GM10248 (cell line): ENCODE measurements at places on chromosomes 1 and 21.

- DNase-seq, result no peak
These were observed 16.0 kb upstream of the STUM start for GRCh38 chr1:226532553-226532952.

DNA sequence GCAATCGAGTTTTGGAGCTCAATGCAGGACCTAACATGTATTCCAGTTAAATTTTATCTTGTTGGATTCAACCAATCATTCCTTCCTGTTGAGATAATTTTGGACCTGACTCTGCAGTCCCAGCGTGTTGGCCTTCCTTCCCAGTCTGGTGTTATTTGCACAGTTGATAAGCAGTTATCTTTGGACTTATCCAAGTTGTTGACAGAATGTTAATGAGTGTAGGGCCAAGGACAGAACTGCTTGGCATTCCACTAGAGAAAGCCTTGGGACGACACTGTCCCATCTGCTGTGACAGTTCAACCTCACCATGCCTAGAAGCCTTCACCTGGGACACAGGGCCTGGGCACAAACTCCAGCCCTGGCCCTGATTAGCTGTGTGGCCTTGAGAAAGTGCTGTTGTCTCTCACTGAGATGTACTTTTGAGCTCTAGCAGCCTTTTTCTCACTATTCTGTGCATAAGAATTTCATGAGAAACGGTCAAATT lies 104.1 kb upstream of the SLC25A33 start:
- no peak for DNase-seq

DNA sequence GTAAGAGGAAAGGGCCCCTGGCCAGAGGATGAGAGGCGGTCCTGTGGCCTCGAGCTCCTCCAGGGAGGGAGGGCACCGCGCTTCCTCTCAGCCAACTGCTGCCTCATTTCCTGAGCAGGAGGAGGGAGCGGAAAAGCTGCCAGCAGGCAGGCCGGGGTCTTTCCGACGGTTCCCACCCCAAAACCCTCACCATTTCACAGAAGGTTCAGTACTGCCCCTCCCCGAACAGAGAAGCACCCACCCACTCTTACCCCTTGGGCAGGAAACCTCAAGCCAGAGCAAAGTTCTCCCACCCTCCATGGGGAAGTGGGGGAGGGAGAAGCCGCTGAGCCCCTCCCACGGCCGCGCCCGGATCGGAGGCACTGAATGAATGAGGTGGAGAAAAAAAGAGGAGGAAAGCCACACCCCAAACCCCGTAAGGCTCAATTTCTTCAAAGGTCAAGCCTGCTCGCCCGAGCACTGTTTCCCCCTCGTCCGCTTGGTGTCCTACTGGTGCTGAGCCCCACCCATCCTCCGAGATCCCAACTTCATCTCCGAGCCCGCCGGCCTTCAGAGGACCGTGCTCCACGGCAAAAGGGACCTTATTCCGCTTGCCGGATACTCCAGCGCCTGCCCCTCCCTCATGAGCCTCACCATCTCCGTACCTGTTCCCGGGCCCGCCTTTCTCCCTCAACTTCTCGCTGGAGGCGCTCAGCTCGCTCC lies 9.4 kb downstream of the TPM3 start:
- DNase-seq, result peak; percentile 83

GRCh38 chr1:16073490-16074119 lies at the start of gene FAM131C:
Gene FAM131C (minus strand): TSS chr1:16073651. CDS start chr1:16073442, 209 bp downstream.
- peak; percentile 75 for DNase-seq

GRCh38 chr1:23530747-23531561 lies at the start of gene E2F2:
Gene E2F2 (minus strand): TSS chr1:23531233. CDS start chr1:23530793, 440 bp downstream.
- peak; percentile 96 for DNase-seq

- no peak for DNase-seq
These were observed 89.9 kb downstream of the IER5 start for GRCh38 chr1:181178241-181178879.

- no peak for DNase-seq
These were observed 134.2 kb upstream of the TNFSF4 start for GRCh38 chr1:173341307-173341706.

GRCh38 chr1:206472886-206473285 lies 2.6 kb downstream of the IKBKE start:
- no peak for DNase-seq

DNA sequence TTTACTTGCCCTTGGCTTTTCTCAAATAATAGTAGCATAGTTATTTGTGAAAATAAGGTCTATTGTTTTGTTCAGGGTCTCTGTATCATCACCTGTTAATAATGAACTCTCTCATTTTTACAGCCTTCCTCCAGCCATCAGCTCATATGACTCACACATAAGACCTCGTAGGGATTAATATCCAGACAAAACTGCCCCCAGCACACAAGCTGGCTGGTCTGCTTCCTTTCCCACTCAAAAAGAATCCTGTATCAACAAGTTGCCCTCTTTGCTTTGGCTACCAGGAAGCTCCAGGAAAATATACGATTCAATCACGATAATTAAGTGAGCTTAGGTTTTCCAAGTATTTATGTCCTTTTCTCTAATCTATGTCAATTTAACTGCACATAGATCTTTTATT lies 119.2 kb downstream of the DMRTB1 start:
- no peak for DNase-seq

GRCh38 chr1:226675715-226676357 lies 63.2 kb downstream of the ITPKB start:
- no peak for DNase-seq

- DNase-seq, result no peak
These were observed 257.1 kb downstream of the KCTD3 start for GRCh38 chr1:215824245-215824644.

GRCh38 chr21:38787461-38788274 lies 18.1 kb upstream of the ETS2 start:
- peak; percentile 34 for DNase-seq

GRCh38 chr21:37367336-37367702 lies 746 bp downstream of the DYRK1A start:
- no peak for DNase-seq

GRCh38 chr1:58968360-58968952 lies 184.6 kb upstream of the JUN start:
- DNase-seq, result peak; percentile 60

GRCh38 chr1:7470904-7471638 lies 300.0 kb upstream of the VAMP3 start:
- DNase-seq, result no peak

- DNase-seq, result no peak
These were observed 58.5 kb upstream of the S1PR1 start for GRCh38 chr1:101178341-101178687.

- DNase-seq, result peak; percentile 7
These were observed 7.1 kb upstream of the KRTAP10-4 start for GRCh38 chr21:44566403-44566802.

GRCh38 chr1:208841436-208841835 lies 597.3 kb upstream of the PLXNA2 start:
- no peak for DNase-seq

- DNase-seq, result no peak
These were observed 5.9 kb downstream of the AGO3 start for GRCh38 chr1:35936838-35937237.

- no peak for DNase-seq
These were observed 40.2 kb upstream of the SGIP1 start for GRCh38 chr1:66493731-66494130.

- no peak for DNase-seq
These were observed 26.2 kb downstream of the ASTN1 start for GRCh38 chr1:177138347-177138746.

DNA sequence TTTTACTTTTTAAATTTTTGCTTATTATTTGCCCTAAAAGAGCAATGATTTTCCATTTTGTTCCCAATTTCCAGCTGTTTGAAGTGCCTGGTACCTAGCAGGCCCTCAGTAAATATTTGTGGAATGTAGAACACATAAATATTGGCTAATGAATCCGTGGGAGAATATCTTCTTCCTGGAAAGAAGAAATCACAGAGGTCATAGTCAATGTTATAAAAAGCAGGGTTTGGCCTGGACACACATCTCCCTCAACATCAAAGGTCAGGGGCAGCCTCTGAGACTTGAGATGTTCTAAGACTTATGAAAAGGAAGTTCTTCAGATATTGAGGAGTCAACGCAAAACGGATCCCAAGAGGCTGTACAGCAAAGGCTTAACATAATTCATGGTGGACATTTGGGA lies 358.1 kb downstream of the HHAT start:
- no peak for DNase-seq

GRCh38 chr1:154880671-154881070 lies 10.6 kb upstream of the KCNN3 start:
- no peak for DNase-seq

DNA sequence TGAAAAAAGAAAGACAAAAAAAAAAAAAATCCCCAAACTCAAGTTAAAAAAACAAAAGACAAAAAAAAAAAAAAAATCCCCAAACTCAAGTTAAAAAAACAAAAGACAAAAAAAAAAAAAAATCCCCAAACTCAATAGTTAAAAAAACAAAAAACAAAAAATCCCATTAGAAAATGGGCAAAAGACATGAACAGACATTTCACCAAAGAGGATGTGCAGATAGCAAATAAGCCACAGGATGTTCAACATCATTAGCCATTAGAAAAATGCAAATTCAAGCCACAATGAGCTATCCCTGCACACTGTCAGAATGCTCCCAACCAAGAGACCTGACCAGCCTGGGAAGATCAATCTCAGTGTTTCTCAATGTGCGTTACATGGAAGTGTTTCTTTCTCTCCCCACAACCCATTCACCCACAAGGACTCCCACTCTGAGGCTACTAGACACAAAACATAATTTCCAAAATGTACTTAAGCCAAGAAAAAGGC lies 33.9 kb downstream of the MRAP start:
- DNase-seq, result no peak

GRCh38 chr1:155011437-155012025 lies 8.9 kb downstream of the ZBTB7B start:
- DNase-seq, result no peak

DNA sequence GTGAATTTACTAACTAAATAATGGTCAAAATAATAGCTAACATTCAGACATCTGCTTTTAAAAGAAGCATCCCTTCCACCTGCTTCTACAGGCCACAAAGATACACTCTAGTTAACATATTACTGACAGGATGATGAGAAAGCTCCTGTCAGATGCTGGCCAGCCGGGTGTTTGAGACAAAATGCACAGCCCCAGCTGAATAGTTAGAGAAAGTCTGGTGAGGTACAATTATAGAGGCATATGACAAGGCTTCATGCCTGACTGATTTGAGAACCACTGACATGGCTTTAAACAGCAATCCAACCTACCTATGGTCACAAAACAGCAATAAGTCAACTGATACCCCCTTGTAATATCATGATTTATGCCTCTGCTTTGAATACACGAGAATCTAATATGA lies 137.0 kb downstream of the DENND1B start:
- no peak for DNase-seq

DNA sequence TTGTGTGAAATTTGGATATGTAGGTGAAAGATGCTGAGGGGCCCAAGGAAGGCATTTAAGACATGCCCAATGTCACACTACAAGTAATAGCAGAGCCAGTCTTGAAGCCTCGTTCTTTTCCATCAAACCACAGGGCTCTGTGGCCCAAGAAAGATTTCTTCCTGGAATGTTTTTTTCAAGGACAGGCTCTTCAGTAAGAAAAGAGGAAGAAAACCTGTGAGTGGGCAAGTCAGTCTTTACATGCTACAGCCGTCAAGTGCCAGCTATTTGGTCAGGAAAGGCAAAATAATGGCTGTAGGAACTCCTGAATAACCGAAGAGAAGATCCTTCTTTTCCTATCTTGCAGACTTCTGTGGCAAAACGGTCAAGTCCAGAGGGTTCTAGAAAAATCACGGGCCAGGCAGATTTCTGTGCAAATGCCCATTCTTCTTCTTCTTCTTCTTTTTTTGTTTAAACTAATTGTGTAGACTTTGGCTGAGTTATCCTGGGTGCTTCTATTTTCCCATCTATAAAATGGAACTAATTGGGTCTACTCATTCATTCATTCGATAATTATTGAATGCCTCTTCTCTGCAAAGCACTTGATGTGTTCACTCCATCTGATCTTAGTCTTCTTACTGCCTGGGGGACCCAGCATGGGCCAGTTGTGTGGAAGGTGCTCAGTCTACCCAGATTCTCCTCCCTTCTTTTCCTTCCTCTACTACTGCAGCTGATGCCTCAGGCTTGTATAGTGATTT lies 1.9 kb upstream of the ID3 start:
- DNase-seq, result no peak

- no peak for DNase-seq
These were observed 6.8 kb upstream of the BCAS2 start for GRCh38 chr1:114588196-114588689.

- peak; percentile 51 for DNase-seq
These were observed 19.8 kb downstream of the KMO start for GRCh38 chr1:241551759-241552638.

DNA sequence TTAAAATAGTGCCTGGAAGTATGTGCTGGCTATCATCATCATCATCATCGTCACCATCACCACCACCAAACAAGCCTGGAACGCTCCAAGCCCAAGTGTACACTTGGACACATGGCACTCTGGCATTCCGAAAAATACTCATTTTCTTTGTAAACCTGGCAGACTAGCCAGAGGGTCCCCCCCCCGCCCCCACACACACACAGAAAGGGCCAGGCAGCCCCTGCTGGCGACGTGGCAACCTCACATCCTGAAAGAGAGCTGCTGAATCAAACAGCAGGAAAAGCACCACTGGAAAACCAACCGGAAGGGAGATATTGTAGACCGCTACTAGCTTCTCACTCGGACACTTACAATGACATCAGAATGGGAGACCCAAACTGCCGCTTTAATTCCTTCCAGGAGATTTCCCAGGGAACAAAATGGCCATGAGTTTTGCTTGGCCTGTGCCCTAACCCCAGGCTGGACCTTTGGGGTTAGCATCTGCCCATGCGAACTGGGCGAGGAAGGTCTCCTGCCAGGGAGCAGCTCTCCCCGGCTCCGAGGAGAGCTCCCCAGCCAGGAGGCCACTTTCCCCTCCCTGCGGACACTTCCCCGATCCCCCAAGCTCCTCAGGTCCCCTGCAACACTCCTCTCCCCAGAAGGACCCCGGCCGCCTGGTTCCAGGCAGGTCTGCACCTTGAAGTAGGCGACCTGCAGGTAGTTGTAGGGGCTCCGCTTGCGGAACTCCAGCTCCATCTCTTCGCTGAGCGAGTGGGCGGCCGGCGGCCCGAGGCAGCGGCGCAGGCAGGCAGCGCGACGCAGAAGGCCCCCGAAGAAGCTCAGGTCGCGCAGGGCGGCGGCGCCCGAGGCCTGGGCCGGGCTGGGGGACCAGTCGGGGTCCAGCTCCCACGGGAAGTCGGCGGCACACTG lies 742 bp downstream of the P3H1 start:
- DNase-seq, result peak; percentile 53

- DNase-seq, result no peak
These were observed 27.1 kb upstream of the CD34 start for GRCh38 chr1:207938016-207938415.
